Fibroblast of skin of right biceps (primary cell): ENCODE measurements at places on chromosomes 13 and 19.
A peak's percentile ranks its signal among the peaks of the same experiment; 100 is the strongest.

DNA sequence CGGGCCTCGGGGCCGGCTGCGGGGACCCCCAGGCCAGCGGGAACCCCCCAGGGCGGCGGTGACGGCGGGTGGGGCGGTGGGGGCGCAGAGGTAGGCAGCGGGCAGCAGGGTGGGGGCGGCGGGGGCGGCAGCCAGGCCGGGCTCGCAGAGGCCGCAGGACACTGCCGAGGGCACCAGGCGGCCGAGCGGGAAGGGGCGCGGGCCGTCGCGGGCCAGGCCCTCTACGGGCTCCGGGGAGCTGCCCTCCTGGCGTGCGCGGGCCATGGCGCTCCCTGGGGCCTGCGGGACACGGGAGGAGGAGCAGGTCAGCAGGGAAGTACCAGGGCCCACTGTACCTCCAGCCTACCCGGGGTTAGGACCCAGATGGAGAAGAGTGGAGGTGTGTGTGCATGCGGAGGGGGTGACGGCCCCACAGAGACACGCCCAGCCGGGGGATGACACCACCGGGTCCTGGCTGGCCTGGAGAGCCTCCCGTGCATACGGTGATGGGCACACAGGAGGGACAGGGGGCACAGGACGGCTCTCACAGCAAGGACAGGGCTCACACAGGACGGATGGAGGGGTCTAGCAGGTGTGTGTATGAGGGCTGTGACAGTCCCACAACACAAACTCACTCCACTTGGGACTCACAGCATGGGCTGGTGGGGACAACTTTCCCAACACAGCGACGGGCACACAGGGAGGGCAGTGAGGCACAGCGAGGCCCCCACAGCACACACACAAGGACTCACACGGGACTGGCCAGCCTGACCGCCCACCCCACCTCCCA is 2.6 kb downstream of the BBC3 start:
- peak; percentile 40 for DNase-seq

- DNase-seq: peak; percentile 41
Measured at GRCh38 chr13:109427148-109427547, 359.2 kb downstream of the IRS2 start.

DNA sequence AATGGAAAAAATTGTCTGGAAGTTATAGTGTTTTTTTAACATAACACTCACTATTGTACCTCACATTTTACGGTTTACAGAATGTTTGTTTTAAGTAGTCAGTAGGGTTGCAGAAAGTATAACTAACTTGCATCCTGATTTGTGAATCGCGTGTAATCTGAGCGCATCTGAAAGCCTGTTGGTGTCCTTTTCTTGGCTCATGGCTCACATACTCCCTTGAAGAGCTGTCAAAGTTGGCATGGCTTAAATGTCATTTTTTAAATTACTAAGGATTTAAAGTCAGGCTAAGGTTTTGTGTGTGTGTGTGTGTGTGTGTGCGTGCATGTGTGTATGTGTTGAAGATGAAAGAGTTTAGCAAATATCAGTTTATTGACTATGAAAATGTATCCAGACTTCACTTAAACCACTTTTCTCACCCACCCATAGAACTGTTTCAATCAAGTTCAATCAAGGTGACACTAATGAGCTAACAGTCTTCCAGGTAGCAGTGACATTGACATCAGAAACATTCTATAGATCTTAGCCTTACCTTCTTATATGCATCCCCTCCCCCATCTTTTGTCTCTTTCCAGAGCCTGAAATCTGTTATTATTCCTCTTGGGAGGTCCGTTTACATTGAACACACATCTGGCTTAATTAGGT is 480.4 kb upstream of the SGCG start:
- no peak for DNase-seq

GRCh38 chr13:60414177-60414576 is 17.2 kb downstream of the TDRD3 start:
- DNase-seq: no peak

DNA sequence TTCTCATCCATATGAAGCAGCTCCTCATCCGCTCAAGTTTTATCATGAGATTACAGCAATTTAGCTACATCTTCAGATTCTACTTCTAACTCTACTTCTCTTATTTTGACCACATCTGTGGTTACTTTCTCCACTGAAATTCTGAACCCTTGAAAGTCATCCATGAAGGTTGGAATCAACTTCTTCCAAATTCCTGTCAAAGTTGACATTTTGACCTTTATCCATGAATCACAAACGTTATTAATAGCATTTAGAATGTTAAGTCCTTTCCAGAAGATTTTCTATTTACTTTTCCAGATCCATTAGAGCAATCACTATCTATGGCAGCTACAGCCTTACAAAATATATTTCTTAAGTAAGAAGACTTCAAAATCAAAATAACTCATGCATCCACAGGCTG is 421.7 kb upstream of the GPC6 start:
- peak; percentile 70 for DNase-seq

DNA sequence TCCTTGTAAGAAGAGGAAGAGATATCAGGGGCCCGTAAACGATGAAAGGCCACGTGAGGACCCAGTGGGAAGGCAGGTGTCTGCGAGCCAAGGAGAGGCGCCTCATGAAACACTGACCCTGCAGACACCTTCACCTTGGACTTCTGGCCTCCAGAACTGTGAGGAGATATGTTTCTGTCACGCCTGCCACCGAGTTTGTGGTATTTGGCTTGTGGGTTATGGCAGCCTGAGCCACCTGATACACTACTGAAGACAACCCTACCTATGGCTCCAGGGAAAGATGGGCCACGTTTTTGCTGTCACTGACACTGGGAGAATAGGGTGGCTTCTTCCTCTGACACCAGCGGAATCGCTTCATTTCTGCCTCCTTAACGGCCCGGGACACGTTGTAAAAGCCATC is 217.5 kb upstream of the MAB21L1 start:
- no peak for DNase-seq

GRCh38 chr19:15239337-15239949 is 7.2 kb upstream of the EPHX3 start:
- no peak for DNase-seq

DNA sequence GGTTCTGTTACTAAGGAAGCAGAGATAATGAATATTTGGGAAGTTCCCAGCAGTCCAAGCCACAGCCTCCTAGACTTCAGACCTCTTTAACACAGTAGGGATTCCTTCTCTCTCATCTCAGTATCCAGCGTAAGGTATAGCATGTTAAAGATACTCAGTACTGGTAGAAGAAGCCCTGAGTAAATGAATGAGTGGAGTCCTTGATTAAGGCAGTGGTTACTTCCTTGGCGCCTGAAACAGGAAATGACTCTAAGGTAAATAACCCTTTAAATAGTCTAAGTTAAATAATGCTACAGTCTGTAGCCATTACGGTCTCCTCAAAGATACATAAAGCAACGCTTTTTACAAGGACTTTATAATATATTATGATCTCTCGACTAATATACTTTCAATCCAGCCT is 650.8 kb upstream of the MIR17HG start:
- DNase-seq: peak; percentile 18

DNA sequence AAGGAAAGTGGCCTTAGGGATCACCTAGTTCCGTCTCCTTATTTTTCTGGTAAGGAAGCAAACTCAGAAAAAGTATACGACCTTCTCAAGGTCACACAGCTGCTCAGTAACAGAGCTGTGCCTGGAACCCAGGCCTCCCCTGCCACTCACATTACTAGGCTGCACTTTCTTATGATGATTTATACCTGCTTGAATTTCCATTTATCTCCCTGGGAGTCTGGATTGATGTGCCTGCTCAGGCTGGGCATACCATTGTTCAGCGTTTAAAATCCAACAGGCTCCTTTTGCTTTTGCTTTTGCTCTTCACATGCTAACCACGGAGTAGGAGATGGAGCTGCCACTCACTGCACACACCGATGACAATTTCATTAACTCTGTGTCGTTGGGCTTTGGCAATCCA is 241.0 kb downstream of the OLFM4 start:
- no peak for DNase-seq

DNA sequence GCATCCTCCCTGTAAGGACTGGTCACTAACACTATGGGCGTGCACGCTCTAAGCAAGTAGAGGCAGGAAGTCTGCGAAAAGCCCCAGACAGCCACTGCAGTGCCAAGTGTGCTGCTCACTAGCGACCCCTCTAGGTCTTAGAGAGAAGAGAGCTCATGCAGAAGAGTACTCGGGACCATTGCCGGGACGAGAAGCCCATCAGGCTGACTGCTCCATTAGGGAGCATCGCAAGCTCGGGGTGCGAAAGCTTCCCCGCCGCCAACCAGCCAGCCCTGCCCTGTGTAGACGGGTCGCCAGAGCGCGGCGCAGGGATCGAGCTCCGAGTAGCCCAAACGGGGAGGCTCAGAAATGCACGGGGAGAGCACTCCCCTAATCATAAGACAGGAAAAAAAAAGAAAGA is 16.6 kb downstream of the POU4F1 start:
- no peak for DNase-seq

DNA sequence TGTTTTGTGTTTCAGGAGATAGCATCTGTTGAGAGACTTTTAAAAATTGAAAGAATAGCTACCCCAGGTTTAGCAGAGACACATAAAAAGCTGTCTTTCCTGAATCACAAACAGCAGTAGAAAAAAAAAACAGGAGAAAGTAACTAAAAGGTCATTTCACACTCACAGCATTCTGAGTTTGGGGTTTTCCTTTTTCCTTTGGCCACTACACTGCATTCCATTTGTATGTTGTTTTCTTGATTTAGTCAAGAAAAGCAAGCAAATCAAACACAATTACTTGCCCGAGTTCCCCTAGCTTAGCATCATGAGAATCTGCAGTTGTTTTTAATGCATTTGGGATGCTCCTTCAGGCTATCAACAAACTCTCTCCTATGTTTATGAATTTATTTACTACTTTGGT is 161.0 kb downstream of the KCTD12 start:
- peak; percentile 25 for DNase-seq

- DNase-seq: no peak
Measured at GRCh38 chr13:27495551-27495950, 45.2 kb upstream of the MTIF3 start.

DNA sequence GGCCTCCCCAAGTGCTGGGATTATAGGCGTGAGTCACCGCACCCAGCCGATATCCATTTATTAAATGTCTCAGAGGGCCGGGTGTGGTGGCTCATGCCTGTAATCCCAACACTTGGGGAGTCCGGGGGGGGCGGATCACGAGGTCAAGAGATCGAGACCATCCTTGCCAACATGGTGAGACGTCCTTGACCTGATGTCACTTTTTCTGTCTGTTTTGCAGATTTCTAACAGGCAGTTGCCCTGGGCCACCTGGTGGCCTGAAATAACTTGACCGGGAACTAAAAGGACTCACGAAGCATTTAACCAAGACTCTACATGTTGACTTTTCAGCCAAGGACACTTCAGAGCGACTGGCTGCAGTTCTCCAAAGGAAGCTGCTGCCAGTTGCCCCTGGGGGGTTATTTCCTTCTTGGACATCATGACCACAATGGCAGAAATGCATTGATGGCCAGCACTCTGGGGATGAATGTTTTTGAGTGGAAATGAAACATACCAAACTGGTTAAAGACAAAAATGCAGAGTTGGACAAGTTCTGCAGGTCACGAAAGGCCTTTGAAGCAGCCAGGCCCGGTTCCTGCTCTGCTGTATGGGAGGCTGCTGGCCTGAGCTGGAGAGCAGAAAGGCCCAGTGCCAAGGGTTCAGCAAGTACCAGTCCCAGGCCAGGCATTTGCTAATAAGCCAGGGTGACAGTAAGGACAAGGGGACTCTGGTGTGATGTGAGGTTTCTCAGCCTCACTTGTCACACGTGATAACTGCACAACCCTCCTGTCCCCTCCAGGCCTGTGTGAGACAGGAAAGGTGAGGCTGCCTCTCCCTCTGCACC is 8.3 kb downstream of the ZNF837 start:
- DNase-seq: no peak

GRCh38 chr19:1648920-1649541 is 3.4 kb downstream of the TCF3 start:
- DNase-seq: no peak

DNA sequence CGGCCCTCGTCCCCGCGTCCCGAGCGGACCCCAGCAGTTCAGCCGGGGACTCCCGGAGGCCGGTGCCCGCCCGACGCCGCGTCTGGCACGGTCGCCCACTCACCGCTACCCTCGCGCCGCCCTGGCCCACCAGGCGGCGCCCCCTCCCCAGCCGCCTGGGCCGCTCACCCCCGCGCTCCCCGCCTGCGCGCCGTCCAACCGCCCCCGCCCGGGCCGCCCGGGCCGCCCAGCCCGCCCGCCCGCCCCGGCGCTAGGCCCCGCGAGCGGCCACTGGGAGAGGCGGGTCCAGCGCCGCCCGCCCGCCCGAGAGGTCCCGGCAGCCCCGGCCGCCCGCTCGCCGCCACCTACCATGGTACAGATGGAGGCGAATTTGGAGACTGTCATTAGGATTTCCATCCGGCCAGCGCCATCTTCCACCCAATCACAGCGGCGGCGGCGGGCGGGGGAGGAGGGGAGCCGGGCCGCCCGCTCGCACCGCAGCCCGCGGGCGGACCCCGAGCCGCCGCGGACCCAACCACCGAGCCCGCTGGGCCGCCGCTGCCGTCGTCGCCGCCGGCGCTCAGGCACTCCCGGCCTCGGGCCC is at the start of gene USP12:
Gene USP12, minus strand, starts transcription at position 568 of the 583 bp plus-strand sequence. Its CDS starts 172 bp downstream, at position 396.
- DNase-seq: no peak
